AG04450 (cell line): ENCODE measurements at places on chromosomes 3 and 15.

DNA sequence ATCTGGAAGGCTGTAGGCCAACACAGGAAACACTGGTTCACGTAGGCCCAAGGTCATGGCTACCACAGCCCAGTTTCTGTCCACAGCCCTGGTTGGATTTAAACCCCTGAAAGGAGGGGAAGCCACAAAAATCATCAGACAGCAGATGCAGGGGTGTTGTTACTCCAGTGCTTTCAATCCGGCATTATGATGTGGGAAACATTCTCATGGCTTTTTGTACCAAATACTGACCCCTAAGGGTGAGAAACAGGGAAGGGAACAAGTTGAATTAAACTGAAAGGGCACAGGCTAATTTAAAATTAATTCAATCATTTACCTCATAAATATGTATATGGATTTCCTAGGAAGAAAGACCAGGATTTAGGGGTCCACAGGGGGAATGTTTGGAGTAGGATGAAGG is 375.6 kb downstream of the CTNNB1 start:
- DNase-seq = no peak

GRCh38 chr3:169362868-169363267 is 300.6 kb downstream of the MECOM start:
- DNase-seq = no peak

GRCh38 chr3:135499426-135499825 is 466.1 kb upstream of the PPP2R3A start:
- no peak for DNase-seq

DNA sequence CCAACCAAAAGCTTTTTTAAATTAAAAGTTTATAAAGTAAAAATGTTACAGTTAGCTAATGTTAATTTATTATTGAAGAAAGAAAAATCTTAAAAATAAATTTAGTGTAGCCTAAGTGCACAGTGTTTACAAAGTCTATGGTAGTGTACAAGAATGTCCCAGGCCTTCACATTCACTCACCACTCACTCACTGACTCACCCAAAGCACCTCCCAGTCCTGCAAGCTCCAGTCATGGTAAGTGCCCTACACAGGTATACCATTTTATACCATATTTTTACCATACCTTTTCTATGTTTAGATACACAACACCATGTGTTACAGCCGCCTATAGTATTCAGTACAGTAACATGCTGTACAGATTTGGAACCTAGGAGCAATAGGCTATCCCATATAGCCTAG is 29.1 kb downstream of the SSR3 start:
- no peak for DNase-seq

GRCh38 chr3:152671446-152672319 is 163.2 kb upstream of the P2RY1 start:
- DNase-seq = no peak

DNA sequence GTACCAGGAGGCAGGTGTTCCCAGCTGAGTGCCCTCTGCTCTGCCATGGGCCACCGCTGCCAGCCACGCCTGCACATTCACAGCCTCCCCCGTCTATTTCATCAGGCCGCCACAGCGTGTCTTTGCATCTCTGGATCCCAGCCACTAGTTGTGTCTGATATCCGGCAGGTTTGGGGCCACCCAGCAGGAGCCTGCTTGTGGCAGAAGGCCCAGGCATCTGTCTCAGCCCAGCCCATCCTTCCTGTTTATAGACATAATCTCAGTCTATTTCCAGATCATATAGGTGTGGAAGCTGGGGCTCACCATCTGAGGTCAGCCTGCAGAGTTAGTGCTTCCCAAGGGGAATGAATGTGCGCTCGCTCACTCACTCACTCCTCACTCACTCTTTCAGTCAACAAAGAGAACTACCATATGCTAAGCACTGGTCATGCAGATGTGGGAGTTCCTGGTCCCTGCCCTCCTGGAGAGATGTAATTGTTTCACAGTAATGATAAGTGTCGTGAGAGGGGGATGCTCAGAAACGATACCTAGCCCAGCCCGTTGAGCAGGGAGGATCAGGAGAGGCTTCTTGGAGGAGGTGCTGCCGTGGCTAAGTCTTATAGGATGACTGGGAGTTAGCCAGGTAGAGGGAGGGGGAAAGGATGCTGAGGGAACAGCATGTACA is 60.6 kb downstream of the FGD5 start:
- DNase-seq = no peak

DNA sequence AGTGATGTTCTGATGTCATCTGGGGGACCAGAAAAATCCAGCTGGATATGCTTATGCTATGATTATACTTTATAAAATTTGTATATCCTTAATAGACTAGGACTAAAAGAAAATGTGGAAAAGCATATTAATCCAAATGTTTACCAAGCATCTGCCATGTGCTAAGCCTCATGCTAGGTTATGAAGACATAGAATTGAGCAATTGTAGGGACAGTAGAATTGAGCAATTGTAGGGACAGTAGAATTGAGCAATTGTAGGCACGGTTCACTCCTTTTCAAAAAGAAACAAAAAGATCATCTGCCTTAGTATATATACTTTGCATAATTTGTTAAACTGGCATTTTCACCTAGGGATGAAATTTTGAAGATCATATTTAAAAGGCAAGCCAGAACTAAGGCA is 18.3 kb downstream of the ABHD5 start:
- DNase-seq = no peak

DNA sequence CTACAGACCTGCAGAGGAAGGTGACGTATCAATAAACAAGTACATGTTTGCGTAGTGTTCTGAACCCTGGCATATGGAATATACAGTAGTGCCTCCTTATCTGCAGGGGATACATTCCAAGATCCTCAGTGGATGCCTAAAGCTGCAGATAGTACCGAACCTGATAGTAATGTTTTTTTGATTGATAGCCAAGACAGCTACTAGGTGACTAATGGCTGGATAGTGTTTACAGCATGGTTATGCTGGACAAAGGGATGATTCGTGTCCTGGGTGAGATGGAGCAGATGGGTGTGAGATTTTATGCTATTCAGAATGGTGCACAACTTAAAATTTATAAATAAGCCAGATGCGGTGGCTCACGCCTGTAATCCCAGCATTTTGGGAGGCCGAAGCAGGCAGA is 55.8 kb upstream of the IGF2BP2 start:
- no peak for DNase-seq
